SJSA1 (cell line): ENCODE measurements at places on chromosomes 13 and 19. TPM values are rescaled to one million over a fixed set of nuclear protein-coding genes. Genes with fewer than 3 reads are reported as not detected.

SLC15A1 gene
- total RNA-seq: not detected in 2 replicates

RUBCNL gene
- total RNA-seq: 0.21 TPM in 1 of 2 replicates, not detected in the other

GRCh38 chr13:65926750-65927171, 1303.4 kb downstream of the PCDH9 start:
- no peaks in the 10 kb centered on the region; the same call in none of the 2 replicates for H3K4me1 ChIP-seq
- no peaks in the 10 kb centered on the region for H3K27me3 ChIP-seq
- H3K4me3 ChIP-seq: no peak overlapping the region

DNA sequence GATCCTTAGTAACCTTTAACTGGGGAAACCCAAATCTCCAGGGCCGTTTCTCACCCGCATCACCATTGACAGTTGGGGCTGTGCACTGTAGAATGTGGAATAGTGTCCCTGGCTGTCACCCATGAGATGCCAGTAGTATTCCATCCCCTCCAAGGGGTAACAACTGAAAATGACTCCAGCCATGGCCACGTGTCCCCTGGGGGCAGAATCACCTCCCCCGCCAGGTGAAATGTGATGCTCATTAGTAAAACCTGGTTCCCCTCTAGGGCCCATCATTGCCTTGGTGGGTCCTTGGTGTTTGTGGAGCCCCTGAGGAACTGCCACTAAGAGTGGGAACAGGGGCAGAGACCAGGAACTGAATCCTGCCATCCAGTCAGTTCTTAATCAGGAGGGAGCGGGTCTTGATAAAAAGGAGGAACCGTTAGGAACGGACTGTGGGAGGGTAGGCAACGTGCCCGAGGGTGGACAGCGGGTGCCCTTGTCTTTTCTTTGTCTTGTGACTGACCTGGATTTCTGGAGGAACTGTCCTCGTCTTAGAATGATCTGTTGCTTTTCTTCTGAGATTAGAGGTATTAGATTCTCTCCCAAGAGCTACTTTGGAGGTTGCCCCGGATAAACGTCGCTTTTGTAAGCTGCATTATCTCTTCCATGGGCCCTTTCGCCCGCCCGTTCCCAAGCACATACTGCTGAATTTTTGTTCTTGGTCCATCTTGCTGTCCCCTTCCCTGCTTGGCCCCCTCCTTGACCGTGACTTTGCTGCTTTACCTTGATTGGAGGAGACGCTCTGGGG, 3.5 kb downstream of the MYO9B start:
- H3K36me3 ChIP-seq: peaks cover 28% of the 10 kb centered on the region
- no peak for DNase-seq
- H3K4me3 ChIP-seq: peak overlapping the region; percentile 36
- peak overlapping the region; percentile 87 for H3K27ac ChIP-seq

DNA sequence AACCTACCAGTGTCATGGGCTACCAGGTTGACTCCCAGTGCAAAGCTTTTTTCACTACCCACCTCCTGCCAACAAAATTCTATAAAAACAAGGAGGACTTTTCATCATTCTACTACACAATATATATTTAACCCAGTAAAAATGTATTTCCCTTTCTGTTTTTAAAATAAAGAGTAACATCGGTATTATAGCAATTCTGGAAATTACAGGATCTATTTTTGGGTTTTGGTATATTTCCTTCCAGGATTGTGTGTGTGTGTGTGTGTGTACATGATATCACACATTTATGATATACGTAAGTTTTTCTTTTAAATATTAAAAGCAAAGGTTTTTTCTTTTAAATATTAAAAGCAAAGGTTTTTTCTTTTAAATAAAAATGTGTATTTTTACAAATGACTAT, 6.0 kb upstream of the UBL3 start:
- H3K27ac ChIP-seq: no peak overlapping the region
- no peaks in the 10 kb centered on the region for H3K36me3 ChIP-seq
- peaks cover 30% of the 10 kb centered on the region for H3K4me1 ChIP-seq
- no peak overlapping the region for H3K4me3 ChIP-seq

GRCh38 chr13:113767366-113767765, 8.3 kb downstream of the TMEM255B start:
- DNase-seq: peak; percentile 43
- peaks cover 29% of the 10 kb centered on the region for H3K27me3 ChIP-seq
- peaks cover 3% of the 10 kb centered on the region; the same call in 1 of the 2 replicates for H3K4me1 ChIP-seq
- H3K36me3 ChIP-seq: no peaks in the 10 kb centered on the region
- H3K4me3 ChIP-seq: no peak overlapping the region
- H3K27ac ChIP-seq: no peak overlapping the region

- H3K27ac ChIP-seq: peak overlapping the region; percentile 93
- peaks cover 58% of the 10 kb centered on the region for H3K36me3 ChIP-seq
- DNase-seq: peak; percentile 70
- no peaks in the 10 kb centered on the region for H3K27me3 ChIP-seq
- no peak overlapping the region for H3K4me3 ChIP-seq
- peaks cover 47% of the 10 kb centered on the region for H3K4me1 ChIP-seq
Observed at GRCh38 chr13:100668408-100668807, 6.2 kb downstream of the TMTC4 start.

DNA sequence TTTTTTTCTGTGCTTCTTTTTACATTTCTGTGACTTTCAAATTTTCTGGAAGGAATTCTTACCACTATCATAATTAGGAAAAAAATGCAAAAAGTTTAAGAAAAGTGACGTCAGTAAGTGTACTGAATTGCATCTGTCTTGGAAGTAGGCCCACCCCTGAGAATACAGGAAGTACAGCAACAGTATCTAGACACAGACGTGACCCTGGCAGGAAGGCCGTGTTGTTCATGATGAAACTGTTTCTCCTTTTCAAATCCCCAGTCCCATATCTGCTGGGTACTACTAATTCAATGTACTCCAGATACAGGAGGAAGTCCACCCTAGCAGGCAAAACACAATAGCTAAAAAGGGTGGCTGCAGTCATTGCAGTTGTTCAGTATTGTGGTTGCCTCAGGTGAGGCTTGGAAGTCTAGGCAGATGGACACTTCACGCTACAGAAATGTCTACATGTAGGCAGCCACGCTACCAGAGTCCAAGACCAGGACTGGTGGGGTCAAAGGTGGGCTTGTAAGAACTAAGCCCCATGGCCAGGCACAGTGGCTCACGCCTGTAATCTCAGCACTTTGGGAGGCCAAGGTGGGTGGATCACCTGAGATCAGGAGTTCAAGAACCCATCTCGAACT, 49.6 kb upstream of the MED4 start:
- DNase-seq: no peak
- no peak overlapping the region for H3K4me3 ChIP-seq
- no peaks in the 10 kb centered on the region for H3K27me3 ChIP-seq
- H3K27ac ChIP-seq: no peak overlapping the region
